ENCODE measurements at places on chromosomes 2 and 18.

DNA sequence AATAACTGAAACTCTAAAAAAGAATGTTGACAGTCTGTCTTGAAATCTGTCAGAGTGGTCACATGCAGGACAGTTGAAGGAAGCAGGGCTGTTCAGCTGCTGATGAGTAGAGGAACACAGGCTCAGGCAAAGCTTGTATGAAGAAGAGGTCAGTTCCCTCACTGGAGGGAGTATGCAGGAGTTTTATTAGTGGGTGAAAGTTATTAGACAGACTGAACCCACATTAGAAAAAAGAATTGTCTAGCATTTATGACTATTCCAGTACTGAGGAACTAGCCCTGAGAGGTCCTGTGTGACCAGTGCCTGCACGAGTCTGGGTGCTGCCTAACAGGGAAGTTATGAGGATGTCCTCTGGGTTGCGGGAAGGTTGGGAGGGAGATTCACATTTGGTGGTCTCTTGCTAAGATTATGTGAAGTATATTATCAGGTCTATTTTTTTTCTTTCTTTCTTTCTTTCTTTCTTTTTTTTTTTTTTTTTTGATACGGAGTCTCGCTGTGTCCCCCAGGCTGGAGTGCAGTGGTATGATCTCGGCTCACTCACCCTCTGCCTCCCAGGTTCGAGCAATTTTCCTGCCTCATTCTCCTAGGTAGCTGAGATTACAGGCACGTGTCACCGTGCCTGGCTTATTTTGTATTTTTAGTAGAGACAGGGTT lies 9.6 kb downstream of the TET3 start:
- DNase-seq, result no peak

GRCh38 chr2:34307636-34308035 lies 708.5 kb upstream of the FAM98A start:
- no peak for DNase-seq

DNA sequence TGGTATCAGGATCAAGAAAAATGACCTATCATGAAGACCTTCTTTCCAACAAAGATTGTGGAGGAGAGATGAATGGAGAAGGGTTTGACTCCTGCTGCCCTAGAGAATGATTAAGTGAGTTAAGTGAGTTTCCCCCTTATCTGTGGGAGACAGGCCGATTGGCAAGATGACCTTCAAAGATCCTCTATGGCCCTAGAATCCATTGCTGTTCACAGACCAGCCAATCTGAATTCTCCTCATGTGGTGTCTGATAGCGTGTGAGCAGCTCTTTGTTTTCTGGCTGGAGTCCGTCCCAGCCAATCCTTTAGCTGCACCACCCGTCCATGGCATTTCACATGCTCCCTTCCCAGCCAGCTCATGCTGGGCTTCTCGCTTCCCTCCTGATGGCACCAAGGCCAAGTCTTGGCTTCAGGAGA lies 79.4 kb downstream of the MARCHF4 start:
- no peak for DNase-seq

- no peak for DNase-seq
These were observed 2.2 kb downstream of the TGIF1 start for GRCh38 chr18:3451989-3452749.

All from stimulated activated CD8-positive, alpha-beta memory T cell treated with anti-CD3 and anti-CD28 coated beads, Interleukin-15, amount 100 ng/mL, for 24 hours (primary cell).